ENCODE measurements at places on chromosomes 5 and 9.

- peak; percentile 31 for DNase-seq
Observed at GRCh38 chr5:39283231-39283818, 64.0 kb upstream of the FYB1 start.

GRCh38 chr5:63154476-63155309, 576.1 kb downstream of the LRRC70 start:
- DNase-seq = no peak

- no peak for DNase-seq
Observed at GRCh38 chr5:180142824-180143610, 66.0 kb downstream of the RASGEF1C start.

- no peak for DNase-seq
Observed at GRCh38 chr5:98770209-98770910, 3.1 kb upstream of the RGMB start.

- no peak for DNase-seq
Observed at GRCh38 chr5:1323803-1324173, 21.1 kb downstream of the CLPTM1L start.

Measured in activated CD4-positive, alpha-beta T cell treated with anti-CD3 and anti-CD28 coated beads for 1 hour (primary cell).